Right renal pelvis (tissue), 4 donors: ENCODE measurements at places on chromosomes 7 and 10. TPM values are rescaled to one million over a fixed set of nuclear protein-coding genes. Genes with fewer than 3 reads are reported as not detected.

The SYPL1 gene
- 160 TPM for polyA plus RNA-seq

GRCh38 chr10:97349752-97350513 is 15.4 kb upstream of the FRAT2 start:
- DNase-seq: no peak

GRCh38 chr7:107017965-107018719 is 26.4 kb upstream of the PRKAR2B start:
- no peak for DNase-seq

GRCh38 chr7:133934977-133935330 is 192.2 kb upstream of the LRGUK start:
- no peak for DNase-seq

The SLIT1 gene
- polyA plus RNA-seq: 5.4 TPM

GRCh38 chr7:149369497-149369896 is 91.4 kb downstream of the ZNF777 start:
- DNase-seq: no peak

The RARRES2 gene
- polyA plus RNA-seq: 36.8 TPM

The SLC39A12 gene
- polyA plus RNA-seq: not detected

- DNase-seq: no peak
These were observed 1.7 kb upstream of the EMX2 start for GRCh38 chr10:117540640-117541404.

- no peak for DNase-seq
These were observed 264.9 kb upstream of the FERD3L start for GRCh38 chr7:19410106-19410505.

GRCh38 chr10:121007264-121007663 is 156.1 kb downstream of the WDR11 start:
- DNase-seq: no peak

GRCh38 chr10:94571528-94571927 is 25.9 kb downstream of the HELLS start:
- no peak for DNase-seq

DNA sequence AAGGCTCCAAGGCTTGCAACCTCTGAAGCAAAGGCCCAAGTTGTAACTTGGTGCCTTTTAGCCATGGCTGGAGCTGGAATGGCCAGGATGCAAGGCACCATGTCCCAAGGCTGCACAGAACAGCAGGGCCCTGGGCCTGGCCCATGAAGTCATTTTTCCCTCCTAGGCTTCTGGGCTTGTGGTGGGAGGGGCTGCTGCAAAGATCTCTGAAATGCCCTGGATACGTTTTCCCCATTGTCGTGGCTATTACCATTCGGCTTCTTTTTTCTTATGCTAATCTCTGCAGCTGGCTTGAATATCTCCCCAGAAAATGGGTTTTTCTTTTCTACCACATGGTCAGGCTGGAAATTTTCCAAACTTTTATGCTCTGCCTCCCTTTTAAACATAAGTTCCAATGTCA is 234.2 kb downstream of the CDK14 start:
- no peak for DNase-seq

GRCh38 chr10:95597788-95598187 is 36.6 kb upstream of the SORBS1 start:
- no peak for DNase-seq

- no peak for DNase-seq
These were observed 1.0 kb upstream of the NKX6-2 start for GRCh38 chr10:132786884-132787494.

- no peak for DNase-seq
These were observed 72.6 kb upstream of the RHOBTB1 start for GRCh38 chr10:61016630-61017029.

The CFAP43 gene
- polyA plus RNA-seq: 14.1 TPM

The TEX36 gene
- polyA plus RNA-seq: not detected

GRCh38 chr7:21468969-21469368 is 41.1 kb downstream of the SP4 start:
- DNase-seq: no peak

DNA sequence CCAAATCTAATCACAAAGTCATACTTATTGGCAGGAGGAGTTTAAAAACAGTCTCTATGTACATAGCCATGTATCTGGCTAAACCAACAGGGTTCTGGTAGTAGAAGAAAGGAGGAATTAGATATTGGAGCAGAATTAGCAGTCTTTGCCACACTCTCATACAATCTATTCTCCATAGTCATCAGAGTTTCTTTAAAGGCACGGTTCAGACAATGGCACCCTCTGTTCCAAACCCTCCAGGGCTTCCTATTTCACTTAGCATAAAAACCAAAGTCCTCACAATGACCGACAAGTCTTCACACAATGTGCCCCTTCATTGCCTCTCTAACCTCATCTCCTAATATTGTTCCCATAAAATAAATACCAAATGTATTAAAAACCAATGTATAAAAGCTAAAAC is 12.7 kb downstream of the ZNF438 start:
- DNase-seq: no peak

DNA sequence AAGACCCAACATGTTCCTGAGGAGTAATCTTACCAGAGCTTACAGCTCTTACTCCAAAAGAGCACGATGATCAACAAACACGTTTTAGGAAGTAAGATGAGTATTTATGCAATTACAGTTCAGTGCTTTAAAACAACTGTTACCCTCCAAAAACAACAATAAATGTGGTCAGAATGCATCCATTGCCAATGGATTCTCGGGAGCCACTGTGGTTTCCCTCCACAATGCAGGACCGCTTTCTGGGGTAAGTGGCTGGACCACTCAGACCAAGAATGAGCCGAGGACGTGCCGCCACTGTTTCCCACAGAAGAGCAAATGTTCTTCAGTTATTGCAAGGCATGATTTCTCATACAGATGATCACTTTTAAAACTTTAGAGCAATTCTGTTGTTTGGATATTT is 232.3 kb upstream of the MKLN1 start:
- DNase-seq: no peak

- no peak for DNase-seq
These were observed 127.9 kb upstream of the NRBF2 start for GRCh38 chr10:63005246-63005645.

- no peak for DNase-seq
These were observed 28.8 kb upstream of the KLHL7 start for GRCh38 chr7:23076772-23077171.

DNA sequence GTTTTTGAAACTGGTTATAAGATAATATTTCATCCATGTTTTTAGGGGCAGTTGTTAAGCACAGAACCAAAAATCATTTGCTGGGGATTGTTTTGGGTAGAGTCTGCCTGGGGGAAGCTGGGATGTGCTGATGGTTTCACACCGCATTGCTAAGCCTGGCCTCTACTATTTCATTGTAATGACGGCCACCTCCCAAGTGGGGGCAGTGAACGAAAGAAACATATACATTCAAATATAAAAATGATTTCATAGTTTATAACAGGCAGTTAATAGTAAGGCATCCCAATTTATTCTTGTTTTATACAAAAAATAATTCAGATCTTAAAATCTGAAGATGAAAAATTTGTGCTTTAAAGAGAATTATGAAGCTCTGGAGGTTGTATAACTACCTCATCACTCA is 750.8 kb downstream of the REEP3 start:
- DNase-seq: no peak
